ENCODE measurements at places on chromosomes 4 and X.

- peak; percentile 86 for DNase-seq
Observed at GRCh38 chrX:150581093-150581775, 12.8 kb downstream of the MTM1 start.

DNA sequence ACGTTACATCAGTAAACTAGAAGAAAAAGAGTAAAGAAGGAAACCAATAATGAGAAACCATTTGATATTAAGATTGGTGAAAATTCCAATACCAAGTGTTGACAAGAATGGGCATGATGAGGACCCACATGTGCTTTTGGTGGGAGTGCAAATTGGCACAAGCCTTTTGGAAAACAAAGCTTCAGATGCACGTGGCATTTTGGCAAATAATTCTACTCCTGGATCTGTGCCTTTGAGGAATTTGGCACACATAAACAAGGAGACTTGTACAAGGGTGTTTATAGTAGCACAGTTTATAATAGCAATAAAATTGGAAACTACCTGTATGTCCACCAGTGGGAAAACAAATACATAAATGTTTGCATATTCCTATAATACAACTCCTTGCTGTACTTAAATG, 324.3 kb upstream of the TAPT1 start:
- no peak for DNase-seq

DNA sequence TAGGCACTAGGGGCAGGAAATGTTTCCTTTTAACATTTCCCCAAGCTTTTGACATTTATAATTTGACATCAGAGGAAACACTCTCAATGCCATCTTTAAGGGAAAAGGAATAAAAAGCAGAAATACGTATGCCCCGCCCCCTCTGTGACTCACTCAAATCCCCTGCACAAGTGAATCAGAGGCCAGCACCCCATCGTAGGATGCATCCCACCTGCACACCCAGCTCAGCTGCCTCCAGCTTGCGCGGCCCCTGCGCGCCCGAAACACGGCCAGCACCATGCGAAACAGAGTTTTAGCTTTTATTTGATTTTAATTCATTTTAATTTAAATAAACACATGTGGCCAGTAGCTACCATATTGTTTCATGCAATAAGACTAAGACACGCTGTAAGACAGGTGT, 29.5 kb downstream of the ABLIM2 start:
- no peak for DNase-seq

DNA sequence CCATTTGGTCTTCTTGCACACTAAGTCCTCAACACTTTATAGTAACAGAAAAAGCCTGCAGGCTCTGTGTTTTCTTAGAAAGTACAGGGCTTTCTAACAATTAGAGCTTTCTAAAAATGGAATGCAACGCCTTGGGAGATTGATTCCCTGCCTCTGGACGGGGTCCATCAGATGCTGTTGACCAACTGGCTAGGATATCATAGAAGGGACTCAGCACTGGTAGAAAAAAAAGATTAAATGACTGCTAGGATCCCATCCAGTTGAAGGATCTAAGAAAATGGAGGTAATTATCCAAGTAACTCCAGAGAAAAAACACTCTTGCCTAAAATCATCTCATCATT, 39.5 kb downstream of the USP46 start:
- DNase-seq: no peak

- DNase-seq: no peak
Observed at GRCh38 chrX:85243155-85243554, 424 bp downstream of the SATL1 start.

- peak; percentile 54 for DNase-seq
Observed at GRCh38 chr4:106806158-106806797, 229.8 kb downstream of the DKK2 start.

- DNase-seq: no peak
Observed at GRCh38 chr4:102522031-102522440, 20.9 kb downstream of the NFKB1 start.

DNA sequence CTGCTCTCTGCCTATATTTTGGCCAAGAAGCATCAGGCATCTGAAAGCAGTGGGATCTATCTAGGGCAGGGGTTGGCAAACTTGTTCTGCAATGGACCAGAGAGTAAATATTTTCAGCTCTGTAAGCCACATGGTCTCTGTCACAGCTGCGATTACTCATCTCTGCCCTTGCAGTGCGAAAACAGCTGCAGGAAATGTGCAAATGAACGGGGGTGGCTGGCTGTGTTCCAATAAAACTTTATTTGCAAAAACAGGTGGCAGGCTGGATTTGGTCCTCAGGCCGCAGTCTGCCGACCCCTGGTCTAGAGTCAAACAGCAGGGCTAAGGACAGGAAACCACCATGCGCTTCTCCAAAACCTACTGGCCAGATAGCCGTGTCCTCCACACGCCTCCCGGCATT, 48.6 kb downstream of the ACOX3 start:
- peak; percentile 68 for DNase-seq

- DNase-seq: no peak
Observed at GRCh38 chr4:119679251-119679650, 50.6 kb upstream of the PDE5A start.

DNA sequence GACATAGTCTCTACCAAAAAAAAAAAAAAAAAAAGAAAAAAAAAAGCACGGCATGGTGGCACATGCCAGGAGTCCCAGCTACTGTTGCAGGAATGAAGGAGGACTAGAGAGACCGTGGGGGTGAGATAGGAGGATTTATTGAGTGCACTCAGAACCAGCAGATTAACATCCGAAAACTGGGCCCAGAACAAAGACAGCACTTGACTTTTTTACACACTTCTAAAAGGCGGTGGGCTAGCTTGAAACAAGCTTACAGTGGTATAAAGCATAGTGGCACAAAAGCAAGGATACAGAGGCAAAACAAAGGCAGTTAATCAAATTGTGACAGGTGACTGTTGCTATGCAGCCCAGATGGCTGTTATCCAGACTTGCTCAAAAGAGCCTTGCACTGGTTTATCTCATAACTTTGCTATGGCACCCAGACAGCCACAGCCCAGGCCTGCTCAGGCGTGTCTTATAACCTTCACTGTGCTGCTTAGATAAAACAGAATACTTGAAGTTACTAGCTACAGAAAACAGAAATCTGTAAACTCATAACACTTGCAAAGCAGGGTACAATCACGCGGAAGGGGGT, 9.9 kb upstream of the PI4K2B start:
- peak; percentile 19 for DNase-seq

DNA sequence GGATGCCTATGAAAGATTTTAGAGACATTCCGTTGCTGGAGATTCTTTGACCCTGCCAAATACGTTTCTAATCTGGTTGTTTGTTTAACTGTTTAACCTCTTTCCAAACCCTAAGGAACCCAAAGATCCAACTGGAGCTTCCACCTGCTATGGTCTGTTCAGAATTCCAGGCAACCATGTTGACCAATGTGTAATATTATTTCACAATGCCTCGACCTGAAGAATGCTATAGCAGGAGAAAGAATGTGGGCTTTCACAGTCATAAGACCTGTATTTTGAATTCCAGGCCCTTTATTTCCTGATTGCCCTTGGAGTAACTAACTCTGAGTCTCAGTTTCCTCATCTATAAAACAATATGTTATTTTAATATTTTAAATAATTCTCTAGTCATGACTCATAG, 90.8 kb downstream of the COL25A1 start:
- peak; percentile 25 for DNase-seq

DNA sequence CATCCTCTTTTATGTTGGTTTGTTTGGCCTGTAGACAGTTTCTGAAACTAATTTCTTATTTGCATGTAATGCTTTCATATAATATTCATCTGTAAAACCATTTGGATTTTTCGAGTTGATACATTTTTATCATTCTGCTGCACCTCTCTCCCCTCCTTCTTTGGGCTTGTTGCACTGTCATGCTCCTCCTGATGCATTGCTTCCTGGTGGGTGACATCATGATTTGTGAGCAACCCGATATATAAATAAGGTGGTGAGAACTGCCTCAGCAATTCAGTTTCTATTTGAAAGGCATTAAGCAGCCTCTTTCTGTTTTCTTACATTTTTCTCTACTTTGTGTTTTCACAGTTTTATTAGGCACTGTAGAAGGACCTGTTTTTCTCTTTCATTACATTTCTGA, 515.7 kb downstream of the RPA4 start:
- DNase-seq: peak; percentile 72

DNA sequence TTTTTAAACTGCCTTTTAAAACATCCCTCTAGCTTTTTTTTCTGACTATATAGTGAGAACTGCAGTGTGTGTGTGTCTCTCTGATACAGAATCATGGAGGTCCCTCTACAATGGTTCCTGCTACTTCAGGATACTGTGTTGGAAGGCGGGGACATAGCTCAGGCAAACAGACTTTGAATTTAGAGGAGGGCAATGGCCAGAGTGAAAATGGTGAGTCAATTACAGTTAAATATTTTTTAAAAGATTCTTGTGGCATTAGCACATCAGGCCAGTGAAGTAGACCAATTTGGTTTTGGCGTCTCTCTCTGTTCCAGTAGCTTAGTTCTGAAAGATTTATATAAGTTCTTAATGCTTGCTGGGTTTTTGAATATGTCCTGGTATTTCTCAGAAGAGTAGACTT, 47.1 kb downstream of the ALG13 start:
- DNase-seq: peak; percentile 40

DNA sequence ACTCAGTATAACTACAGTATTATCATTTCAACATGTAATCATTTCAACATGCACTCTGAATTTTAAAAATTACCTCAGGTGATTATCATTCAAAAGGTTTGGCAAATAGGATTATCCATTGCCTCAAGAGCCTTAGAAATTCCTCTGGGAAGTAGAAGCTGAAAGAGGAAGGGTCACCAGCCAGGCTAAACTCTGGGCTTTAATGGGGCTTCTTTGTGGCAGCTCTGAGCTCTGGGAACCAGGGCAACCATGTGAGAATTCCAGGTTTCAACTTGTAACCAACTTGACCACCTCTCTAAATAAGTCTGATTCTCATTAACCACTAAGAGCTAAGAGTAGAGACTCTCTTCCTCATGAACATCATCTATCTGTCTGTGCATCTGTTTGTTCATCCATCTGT, 117.2 kb upstream of the MED14 start:
- no peak for DNase-seq

GRCh38 chr4:181202240-181202639, 1041.0 kb upstream of the TENM3 start:
- DNase-seq: no peak

DNA sequence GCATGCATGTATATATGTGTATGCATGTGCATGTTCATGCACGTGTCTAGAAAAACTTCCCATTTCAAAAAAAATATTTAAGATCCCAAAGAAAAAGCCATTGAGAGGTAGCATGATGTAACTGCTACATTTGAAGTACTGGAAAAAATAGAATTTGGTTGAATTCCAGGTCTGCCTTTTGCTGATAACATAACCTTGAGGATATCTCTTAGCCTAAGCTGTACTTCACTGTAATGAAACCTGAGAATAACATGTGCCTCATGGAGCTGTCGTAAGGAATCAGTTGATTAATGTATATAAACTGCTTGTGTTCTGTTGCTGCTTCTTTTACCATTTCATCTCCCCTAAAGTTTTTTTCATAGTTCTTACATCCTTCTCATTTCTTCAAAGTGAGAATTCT, 351.8 kb downstream of the GRIA2 start:
- no peak for DNase-seq

- no peak for DNase-seq
Observed at GRCh38 chr4:6116696-6117285, 83.6 kb downstream of the JAKMIP1 start.

DNA sequence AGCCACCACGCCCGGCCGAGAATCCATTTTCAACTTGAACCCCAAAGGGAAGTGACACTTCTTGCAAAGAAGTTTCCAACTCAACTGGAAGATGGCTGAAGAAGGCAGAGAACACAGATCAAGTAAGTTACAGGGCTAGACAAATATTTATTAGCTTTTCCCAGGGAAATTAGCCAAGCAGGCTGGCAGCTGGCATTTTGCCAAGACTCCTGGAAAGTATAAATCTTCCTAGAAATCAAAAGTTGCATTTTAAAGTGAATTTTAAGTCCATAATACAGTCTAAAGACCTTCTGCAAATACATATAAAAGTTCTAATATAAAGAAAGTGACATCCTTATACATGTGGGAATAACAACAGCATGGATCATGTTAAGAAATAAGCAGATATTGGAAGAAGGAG, 3.4 kb upstream of the MRPL1 start:
- DNase-seq: no peak

- DNase-seq: no peak
Observed at GRCh38 chr4:2272828-2273120, 10.9 kb upstream of the MXD4 start.

DNA sequence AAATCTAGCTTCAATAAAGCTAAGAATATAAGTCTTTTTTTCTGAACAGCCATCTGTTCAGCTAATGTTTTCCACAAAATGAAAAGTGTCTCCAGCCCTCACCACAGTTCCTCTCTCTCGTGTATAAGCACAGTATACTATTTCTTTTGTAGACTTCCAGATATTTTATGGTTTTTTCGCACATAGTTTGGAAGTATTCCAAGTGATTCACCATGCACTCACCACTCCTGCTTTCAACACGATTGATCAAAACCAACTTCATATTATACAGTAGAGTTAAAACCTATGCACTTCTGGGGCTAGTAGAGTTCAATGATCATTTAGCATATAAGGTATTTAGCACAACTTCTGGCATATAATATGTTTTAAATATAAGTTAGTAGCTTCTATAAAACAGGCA, 105.8 kb upstream of the DCAF12L1 start:
- DNase-seq: peak; percentile 72

DNA sequence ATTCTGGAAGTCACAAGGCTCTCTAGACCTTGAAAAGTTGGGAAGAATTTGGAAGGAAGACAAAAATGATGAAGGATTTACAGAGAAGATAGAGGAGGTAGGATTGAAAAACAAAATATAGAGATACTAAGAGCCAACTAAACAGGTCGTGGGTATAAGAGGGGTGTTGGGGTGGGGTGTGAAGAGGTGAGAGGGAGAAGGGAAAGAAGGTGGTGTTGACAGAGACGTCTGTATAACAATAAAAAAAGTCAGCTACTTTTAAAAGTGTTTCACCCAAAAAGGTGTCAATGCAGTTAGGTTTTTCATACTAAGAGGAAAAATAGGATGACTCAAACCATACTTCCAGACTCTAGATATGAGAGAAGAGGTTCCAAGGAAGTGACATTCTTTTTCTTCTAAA, 33.0 kb upstream of the MAP3K15 start:
- no peak for DNase-seq

- no peak for DNase-seq
Observed at GRCh38 chr4:6313216-6313615, 43.6 kb downstream of the WFS1 start.

- peak; percentile 96 for DNase-seq
Observed at GRCh38 chrX:150688911-150689451, 4.2 kb upstream of the MTMR1 start.

GRCh38 chrX:118554511-118554910, 58.9 kb downstream of the DOCK11 start:
- DNase-seq: no peak

- DNase-seq: peak; percentile 42
Observed at GRCh38 chrX:141214196-141214595, 28.1 kb downstream of the SPANXC start.

- no peak for DNase-seq
Observed at GRCh38 chr4:104418286-104418685, 76.4 kb downstream of the CXXC4 start.

DNA sequence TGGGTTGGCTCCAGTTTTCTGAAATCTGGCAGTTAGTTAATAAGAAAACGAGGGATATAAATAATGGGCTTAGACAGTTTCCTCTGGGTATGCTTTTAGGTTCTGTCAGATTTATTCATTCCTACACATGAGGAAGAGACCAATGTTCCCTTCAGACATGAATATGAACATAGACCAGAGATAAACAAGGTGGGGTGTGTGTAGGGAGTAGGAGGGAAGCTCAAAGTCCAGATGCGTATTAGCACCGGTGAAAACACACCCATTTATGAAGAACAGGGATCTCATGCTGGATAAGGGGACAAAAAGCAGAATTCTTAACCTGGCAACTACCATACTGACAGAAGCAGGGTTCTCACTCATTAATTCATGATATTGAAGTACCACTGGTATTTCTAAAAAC, 223.0 kb downstream of the SOWAHB start:
- DNase-seq: no peak

All from fibroblast of skin of back (primary cell).